ENCODE measurements at places on chromosomes 12 and 14.

DNA sequence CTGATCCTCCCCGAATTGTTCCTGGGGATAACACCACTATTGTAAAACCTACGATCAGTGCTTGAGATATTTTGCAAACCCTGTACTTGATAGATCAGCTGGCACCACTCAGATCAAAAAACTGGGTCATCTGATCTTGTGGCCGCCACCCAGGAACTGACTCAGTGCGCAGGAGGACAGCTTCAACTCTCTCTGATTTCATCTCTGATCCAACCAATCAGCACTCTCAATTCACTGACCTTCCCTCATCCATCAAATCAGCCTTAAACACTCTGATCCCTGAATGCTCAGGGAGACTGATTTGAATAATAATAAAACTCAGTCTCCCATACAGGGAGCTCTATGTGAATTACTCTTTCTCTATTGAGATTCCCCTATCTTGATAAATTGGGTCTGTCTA lies 4.2 kb upstream of the XPOT start:
- no peak for DNase-seq

DNA sequence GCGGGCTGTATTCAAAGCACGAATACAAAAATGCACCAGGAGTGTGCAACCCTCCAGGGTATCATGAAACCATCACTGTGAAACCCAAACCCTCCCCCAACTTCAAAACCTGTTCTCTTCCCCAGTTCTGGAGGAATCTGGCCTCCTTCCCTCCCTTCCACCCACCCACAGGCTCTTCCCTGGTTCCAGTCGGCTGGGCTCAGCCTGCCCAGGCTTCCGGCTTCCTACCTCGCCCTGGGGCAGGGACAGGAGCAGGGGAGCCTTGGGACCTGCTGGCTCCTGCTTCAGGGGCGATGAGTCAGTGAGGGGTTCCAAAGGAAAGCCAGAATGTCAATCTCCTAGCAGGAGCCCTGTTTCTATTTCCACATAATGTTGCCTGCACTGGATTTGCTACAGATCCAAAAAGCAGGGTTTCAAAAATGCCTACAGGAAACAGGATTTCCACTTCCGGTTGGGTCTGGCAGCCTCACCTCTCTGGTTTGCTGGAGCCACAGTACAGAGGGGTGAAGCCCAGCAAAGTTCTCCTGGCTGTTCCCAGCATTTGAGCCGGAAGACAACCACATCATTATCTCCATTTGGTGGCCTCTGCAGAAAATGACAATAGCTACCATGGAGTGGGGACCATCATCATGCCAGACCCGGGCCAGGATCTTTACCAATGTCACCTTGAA lies 278.3 kb downstream of the DPF3 start:
- no peak for DNase-seq

- peak; percentile 37 for DNase-seq
These were observed 20.9 kb upstream of the KIF26A start for GRCh38 chr14:104117341-104118005.

DNA sequence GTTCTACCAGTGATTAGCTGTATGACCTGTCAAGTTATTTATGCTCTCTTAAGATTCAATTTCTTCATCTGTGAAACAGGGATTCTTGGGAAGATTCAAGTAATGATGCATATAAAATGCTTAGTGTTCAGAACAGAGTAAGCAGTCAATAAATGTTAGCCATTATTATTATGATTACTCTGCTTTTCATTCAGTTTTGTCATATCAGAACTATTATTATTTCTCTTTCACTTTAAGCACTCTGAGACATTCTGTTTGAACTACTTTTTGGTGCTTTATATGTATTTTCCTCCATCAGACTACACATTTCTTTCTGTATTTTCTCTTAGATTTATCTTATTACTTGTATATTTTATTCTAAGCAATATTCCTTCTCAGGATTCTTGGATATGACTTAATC lies 81.2 kb downstream of the CFAP54 start:
- no peak for DNase-seq

DNA sequence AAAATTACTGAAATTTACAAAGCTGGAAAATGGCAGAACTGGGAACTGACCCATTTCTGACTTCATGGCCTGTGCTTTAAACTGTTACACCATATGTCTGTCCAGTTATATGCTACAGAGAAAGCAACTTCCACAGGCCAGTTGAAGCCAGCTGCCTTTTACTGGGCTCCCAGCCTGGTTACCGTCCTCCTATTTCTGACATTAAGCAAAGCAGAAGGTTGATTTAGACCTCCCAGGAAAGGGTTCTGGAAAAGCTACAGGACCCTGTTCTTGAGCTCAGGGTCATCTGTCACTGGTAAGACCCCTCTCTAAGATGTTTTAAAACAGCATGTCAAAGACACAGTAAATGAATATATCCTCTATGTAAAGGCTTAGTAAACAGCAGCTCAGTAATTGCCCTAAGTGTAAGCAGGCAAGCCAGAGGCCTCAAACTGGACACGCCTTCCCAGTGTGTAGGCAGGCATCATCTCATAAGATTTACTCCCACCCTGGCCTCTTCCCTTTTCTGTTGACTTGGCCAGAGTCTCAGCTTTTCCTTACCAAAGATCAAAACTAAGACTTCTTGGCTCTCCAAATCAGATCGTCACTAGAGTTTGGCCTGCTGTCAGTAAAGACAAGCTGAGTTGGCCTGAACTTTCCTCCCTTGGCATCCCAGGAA lies 55.4 kb upstream of the RNU6-8 start:
- no peak for DNase-seq

GRCh38 chr14:60862283-60862682 lies 118.6 kb downstream of the TRMT5 start:
- peak; percentile 91 for DNase-seq

DNA sequence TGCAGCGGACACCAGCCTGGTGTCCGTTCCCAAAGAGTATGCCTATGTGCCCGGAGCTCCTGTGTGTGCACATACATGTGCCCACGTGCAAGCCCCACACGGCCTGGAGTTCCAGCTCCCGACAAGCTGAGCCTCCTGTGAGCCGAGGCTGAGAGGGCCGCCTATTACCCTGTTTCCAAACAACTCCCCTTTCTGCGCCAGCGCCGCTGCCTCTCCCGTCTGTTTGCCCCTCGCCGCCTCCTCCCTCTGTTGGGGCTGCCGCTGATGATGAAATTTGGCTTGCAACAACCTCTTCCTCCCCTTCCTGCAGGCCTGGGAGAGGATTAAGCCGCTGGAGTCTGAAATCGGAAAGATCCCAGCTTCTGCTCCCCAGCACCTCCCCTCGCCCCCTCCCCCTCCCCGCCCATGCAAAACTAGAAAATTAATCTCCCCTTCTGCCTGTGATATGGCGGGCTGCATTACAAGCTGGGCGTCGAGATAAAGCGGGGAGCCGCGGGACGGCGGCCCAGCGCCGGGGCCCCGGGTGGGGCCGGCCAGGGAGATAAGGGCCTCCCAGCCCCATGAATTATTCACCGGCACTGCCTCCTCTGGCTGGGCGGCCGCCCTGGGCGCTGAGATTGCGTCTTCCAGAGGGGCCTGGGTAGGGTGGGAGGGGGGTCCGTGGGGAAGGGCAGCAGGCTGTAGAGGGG lies 6.8 kb upstream of the ASIC1 start:
- DNase-seq, result no peak

- DNase-seq, result no peak
These were observed 1929.9 kb upstream of the SEL1L start for GRCh38 chr14:83463500-83464098.

GRCh38 chr12:29599381-29599780 lies 101.9 kb upstream of the OVCH1 start:
- no peak for DNase-seq

- no peak for DNase-seq
These were observed 505.0 kb upstream of the FLRT2 start for GRCh38 chr14:85024931-85025330.

- no peak for DNase-seq
These were observed 29.3 kb upstream of the PNMA1 start for GRCh38 chr14:73743431-73743931.

GRCh38 chr14:96662116-96662970 lies 134.8 kb upstream of the VRK1 start:
- peak; percentile 24 for DNase-seq

DNA sequence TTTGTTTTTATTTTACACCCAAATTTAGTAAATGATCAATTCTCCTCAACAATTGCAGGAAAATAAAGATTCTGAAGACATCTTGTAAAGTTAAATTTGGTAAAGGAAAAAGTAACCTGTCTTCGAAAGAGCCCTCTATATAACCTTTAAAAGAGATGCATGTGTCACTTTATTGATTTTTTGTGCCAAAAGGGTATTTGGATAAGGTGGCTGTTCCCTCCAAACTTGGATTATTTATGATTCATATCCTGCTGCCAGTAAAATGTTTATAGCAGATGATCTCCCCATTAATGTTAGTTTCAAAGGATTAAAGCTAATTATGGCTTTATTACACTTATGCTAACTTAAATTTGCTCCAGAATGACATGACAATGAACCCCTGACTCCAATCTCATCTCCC lies 98.8 kb downstream of the DUSP6 start:
- DNase-seq, result no peak

DNA sequence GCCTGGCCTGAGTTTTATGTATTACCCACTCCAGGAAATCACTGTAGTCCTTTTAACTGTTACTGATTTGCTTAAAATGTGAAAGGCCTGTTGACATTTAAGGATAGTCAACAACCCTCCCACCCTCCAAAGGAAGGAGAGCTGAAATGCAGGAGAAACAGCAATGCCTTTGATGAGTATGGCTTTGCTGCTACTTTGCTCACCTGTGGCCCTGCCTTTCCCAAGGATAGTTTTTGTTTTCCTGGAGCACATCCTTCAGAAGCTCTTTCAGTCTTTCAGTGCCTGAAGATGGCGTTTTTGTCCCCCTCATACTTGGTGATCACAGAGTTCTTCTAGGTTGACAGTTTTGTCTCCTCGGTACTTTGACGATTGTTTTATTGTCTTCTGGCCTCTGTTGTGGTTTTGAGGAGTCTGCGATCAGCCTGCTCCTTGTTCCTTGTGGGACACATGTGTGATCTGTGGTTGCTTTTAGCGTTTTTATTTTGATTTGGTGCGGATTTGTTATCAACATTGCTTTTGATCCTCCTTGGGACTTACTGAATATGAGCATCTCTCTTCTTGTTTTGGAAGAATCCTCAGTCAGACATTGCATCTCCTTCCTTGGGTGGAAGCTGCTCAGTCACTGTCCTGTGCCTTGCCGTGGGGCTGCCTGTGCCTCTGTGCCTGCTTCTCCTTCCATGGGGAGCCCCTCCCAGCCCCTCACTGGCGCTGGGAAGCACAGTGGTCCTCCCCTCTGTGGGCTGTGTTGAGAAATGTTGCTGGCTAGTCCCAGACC lies 17.2 kb downstream of the PACS2 start:
- no peak for DNase-seq

Data from DMS79 treated with DMSO at 0.1 percent for 48 hours (cell line).